ENCODE measurements at places on chromosomes 3 and 15.
A peak's percentile ranks its signal among the peaks of the same experiment; 100 is the strongest.

DNA sequence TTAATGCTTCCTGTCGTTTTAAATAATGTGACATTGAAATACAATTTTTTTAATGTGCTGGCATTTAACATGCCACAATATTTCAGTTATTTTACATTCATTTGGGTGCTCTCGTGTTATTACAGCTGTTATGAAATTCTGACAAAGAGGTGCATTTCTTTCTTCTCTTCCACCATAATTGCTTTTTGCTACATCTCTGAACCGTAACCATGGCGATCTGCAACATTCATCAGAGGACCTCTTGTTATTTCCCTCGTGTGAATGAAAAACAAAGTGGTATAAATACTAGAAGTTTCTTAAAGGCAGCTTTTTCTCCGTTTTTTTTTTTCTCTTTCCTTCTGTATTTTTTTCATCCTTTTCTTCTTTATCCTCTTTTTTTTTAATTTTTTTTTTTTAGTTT is 316.4 kb downstream of the MCTP2 start:
- DNase-seq: no peak

GRCh38 chr15:30038667-30039523 is 43.9 kb upstream of the GOLGA8J start:
- no peak for DNase-seq

DNA sequence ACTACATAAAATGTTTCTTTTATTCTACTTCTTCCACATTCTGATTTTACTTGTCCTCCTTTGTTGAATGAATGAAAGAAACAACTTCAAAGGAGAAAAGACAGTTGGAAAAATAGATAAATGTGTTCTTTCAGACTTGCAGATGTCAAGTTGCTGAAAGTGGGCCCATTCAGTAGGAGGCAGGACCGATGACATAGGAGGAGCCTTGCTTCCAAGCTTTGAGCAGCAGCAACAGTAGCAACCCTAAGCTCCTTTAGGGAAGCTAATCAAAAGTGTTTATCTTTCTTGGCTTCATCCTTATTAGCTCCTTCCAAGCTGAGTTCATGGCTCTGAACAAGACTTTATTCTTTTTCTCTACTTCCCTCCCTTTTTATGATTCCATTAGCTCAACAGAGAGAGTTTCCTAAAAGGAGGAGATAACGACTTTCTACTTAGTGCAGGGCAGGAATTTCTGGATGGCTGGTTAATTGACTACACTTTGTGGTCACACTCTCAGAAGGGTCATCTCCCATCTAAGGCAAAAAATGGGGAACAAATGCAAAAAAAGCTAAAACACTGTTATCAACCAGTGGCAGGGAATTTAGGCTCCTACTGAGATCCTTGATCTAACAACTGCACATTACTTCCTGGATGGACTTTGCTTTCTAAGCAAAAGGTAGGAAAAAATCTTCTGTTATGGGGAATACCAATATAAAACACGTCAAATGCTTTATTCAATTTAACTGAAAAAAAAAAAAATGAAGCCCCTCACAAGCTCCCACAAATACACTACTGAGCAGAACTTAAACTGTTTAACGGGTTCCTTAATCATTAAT is 4.8 kb downstream of the MORC1 start:
- no peak for DNase-seq

DNA sequence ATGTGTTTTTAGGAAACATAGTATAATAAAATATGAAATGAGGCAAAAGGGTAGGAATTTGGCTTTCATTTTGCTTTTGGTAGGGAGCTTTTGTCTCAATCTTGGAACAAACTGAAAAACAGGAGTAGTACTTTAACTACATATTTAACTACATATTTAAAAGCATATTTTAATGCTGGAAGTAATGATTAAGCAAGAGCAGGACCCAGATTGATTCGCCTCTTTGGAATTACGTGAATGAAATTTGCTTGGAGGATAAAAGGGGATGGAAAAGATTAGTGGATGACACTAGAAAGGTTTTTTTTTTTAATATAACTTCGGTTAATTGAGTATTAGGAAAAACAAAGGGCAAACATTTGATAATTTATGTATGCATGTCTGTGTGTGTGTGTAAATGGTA is 11.2 kb upstream of the TMEM212 start:
- DNase-seq: no peak

- no peak for DNase-seq
Observed at GRCh38 chr15:70323111-70323851, 225.6 kb upstream of the TLE3 start.

DNA sequence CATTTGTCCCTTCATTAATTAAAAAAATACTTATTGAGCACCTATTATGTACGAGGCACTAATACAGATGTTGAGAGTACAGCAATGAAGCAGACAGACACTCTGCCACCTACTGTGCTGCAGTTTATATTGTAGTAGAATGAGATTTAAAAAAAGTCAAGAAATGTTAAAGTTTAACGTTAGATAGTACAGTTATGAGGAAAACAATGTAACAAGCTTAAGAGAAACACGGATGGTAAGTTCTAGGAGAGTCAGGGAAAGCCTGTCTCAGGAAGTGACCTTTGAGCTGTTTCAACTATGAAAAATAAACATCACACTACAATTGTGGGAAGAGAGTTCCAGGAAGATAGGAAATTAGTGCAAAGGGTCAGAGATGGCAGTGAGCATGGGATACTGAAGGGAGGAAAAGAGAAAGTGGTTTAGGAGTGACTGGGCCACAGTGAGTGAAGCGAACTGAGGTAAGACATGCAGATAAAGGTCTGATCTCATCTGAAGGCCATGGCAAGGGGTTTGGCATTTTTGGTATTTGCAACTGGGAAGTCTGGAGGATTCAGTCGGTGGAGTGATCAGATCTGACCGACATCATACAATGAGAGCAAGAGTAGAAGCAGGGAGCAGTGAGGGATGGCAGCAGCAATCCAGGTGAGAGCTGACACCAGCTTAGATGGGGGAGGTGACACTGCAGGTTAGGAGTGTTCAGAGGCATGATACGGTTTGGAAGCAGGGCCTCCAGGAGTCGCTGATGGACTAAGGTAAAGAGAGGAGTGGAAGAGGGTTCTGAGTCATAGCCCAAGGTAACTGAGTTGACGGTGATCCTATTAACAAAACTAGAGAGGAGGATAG is 28.5 kb downstream of the PLSCR4 start:
- no peak for DNase-seq

DNA sequence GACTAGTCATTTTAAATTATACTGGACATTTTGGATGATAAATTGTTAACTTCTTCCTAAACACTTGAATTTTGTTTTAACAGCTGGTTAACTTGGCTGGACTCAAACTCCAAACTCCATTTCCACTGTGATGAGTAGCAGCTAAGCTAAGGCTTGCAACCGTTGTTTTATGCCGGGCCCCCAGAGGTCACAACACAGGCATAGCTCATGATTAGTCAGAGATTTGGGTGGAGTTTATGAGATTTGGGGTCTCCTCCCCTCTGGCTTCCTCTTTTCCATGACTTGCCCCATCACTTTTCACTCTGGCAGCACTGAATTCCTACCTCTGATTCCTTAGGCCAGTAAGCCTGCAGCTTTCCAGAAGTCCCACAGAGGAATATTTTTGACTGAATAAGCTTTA is 12.8 kb downstream of the THAP10 start:
- DNase-seq: no peak

- DNase-seq: no peak
Observed at GRCh38 chr15:52661909-52662308, 17.3 kb downstream of the ATOSA start.

DNA sequence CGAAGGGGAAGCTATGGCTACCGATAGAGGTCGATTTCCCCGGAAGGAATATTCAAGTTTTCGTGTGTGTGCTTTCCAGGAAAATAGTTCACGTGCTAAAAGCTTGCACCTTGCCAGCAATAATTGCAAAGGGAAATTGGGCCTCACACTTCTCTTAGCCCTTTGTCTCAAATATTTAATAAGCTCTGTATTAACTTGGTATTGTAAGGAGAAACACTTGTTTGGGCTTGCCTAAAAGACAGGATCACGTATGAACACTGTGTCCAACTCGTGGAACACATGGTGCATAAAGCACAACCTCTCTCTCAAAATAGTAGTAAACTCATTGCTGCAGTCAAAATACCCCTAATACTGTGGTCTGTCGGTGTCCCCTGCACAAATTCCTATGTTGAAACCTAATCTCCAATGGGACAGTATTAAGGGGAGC is 352 bp upstream of the TMF1 start:
- DNase-seq: no peak

DNA sequence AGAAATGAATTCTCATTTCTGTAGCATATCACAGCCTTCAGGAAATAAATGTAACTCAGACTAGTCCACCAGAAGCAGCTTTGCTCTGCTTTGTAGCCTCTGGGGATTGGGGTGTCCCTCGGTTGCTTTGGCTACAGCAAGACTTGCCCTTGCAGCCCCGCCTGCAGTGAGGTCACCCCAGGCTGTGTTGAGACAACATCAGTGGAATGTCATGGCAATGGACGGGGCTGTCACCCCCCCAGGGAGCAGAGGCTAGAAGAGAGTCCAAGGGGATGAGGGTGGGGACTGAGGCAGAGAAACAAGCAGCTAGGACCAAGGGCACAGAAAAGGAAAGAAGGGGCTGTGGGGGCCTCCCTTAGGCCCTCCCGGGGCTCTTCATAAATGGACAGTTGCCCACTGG is 854 bp downstream of the CLEC3B start:
- DNase-seq: no peak

DNA sequence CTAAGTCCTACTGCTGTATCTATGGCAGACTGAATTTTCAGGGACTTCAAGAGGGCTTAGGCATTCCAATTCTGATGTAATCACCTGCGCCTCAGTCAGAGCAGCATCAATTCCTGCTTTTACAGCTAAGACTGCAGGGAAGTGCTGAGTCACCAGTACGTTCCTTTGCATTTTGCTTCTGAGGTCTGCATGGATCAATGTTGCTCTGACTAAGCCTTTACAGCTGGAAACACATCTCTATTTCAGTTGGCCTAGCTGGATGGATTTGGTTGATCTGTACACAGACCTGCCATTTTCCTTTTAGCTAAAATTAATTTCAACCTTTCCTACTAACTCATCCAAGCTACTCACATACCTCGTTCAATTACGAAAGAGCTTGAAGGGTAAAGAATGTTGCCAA is 51.3 kb downstream of the ETV5 start:
- no peak for DNase-seq

GRCh38 chr3:188948997-188949389 is 222.8 kb upstream of the TPRG1 start:
- DNase-seq: no peak

DNA sequence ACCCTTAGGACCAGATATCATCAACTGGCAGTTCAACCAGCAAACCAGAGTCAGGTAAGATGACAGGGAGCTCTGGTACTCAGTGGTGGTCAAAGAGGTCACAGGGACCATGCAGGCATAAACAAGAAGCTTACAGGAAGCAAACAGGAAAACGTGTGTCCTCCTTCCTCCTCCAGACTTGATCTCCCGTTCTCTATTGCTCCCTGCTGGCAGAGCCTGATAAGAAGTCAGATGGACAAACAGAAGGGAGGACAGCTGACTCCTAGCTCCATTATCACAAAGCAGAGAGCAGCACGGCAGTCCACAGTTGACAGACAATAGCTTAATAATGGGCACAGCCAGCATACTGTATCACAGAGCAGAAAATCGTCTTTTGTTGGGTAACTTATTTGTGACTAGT is 156.5 kb upstream of the SLC2A2 start:
- no peak for DNase-seq

- DNase-seq: no peak
Observed at GRCh38 chr3:151196434-151196833, 6.6 kb downstream of the GPR171 start.

DNA sequence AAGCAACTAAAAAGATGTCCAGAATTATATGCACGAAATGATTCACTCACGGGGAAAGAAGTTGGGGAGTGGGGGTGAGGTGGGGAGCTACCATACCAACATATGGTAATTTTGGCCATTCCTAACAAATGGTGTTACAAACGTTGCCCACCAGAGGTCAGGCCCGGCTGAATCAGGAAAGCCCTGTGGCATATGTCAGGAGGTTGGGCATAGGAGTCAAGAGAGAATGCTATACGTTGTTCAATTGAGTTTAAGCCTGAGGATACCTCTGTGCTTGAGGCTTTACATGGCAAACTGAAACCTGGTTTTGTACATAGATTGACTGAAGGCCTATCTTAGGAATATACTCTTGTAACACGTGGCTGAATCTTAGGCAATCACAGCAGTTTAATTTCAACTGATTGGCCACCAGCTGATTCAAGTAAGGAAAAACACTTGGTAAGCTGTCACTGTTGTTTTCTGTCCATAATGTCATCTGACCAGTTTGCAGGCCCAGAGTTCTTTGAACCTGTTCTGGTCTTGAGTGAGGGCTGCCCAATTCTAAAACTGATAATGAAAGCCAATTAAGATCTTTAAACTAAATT is 23.4 kb upstream of the SLC2A2 start:
- peak; percentile 21 for DNase-seq

GRCh38 chr3:107264888-107265287 is 112.4 kb upstream of the CCDC54 start:
- DNase-seq: no peak

DNA sequence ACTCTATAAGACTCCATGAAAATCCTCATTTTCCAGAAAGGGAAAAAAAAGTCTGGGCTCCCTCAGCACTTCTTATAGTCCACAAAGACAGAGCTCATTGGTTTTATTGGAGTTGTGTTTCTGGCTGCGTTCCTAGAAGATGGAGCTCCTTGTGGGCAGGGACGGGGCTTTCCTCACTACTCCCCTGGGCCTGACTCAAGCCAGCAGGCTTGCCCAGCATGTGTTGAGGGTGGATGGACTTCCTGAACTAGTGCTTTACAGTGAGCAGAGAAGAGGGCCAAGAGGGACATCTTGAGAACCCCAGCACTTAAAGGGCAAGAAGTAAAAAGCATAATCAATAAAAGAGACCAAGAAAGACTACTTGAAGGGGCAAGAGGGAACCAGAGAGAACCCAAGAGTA is 43.2 kb upstream of the EPHB1 start:
- no peak for DNase-seq

DNA sequence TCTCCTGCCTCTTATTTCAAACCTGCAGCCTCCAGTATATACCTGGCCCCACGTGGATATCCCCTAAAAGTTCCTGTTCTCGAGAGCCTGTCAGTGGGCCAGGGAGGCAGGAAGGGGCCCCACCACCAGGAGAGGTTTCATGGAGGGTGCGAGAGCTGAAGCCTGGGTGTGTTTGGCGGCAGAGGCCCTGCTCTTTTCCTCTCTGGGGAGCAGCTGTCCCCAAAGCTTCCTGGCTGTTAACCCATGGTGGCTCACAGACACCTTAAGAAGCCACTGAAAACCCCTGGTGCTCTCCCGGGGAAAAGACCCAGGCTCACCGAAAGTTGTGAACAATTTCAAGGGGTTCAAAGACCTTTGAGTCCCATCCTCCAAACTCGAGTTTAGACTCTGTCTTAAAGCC is 1.1 kb downstream of the PRRT3 start:
- DNase-seq: no peak

DNA sequence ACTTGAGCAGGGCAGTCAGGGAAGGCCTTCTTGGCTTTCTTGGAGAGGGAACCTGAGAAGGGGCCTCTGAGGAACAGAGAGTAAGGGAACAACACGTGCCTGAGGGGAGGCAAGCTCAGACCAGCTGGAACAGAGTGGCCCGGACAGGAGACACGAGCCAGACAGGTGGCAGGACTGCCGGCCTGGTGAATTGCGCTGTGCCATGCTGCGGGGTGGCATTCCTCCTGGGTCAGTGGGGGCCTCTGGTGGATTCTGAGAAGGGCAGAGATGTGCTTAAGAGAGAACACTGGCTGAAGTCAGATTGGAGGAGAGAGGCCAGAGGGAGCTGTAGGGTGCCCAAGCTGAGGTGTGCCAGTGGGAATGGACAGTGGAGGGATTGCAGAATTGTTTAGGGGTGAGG is 4.9 kb downstream of the CHAC1 start:
- no peak for DNase-seq

GRCh38 chr3:23987356-23987755 is 42.3 kb downstream of the NR1D2 start:
- DNase-seq: no peak

- DNase-seq: no peak
Observed at GRCh38 chr3:184662187-184662586, 49.7 kb downstream of the MAGEF1 start.

All from stimulated activated CD4-positive, alpha-beta T cell treated with anti-CD3 and anti-CD28 coated beads, Interleukin-4, amount 100 ng/mL, for 24 hours (primary cell).